ENCODE measurements at places on chromosomes 7 and 10.

- no peak for DNase-seq
Measured at GRCh38 chr7:155913719-155914118, 101.5 kb upstream of the SHH start.

GRCh38 chr7:81111358-81111757 is 192.5 kb upstream of the SEMA3C start:
- DNase-seq = no peak

GRCh38 chr10:113037218-113037617 is 87.2 kb downstream of the TCF7L2 start:
- DNase-seq = no peak

GRCh38 chr7:106042196-106042611 is 69.9 kb downstream of the SYPL1 start:
- no peak for DNase-seq

- no peak for DNase-seq
Measured at GRCh38 chr7:46625032-46625431, 704.0 kb upstream of the IGFBP3 start.

DNA sequence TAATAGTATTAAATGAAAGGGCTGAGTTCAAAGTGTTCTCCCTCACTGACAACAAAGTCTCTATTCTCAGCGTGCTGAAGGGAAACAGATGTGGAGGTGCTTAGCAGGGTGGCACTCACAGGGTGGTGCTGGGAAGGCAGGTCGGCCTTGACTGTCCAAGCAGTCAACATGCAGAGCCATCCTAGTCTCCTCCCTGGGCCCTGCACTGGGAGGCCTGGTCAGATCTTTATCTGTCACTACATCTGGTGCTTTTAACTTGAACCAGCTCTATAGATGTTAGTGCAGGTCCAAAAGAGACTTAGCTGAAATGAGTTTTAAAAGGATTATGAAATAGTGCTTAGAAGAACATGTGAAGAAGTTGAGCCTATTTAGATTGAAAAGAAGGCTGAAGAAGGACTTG is 82.1 kb downstream of the AVL9 start:
- no peak for DNase-seq

GRCh38 chr7:7895754-7896153 is 72.8 kb upstream of the GLCCI1 start:
- DNase-seq = peak; percentile 52

DNA sequence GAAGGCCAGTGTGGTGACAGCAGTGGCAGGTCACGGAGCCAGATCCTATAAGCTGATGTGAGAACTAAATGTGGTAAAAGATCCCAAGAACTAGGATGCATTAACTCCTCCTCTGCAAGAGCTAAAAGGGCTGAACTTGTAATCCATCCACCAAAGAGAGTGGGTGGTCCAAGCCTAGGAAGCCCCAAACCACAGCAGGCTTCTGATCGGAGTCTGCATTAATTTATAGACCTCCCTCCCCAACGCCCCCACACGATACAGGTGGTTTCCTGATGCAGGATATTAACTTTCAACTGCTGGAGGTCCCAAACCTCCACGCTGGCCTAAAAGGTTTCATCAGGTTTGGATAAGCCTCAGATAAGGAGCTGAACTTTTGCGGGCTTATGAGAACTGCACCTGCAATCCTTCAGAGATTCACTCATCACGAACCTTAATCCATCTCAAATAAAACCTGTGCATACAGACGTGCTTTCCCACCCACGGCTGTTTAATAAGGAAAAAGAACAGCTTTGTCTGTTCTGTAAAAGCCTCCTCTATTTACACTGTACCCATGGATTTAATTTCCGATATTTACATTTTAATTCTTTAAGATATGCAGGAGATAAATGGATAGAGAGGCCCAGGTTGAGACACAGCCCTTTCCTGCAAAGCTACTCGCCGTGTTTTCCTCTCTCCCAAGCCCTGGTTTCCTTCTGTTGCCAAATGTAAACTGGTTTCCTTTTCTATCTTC is 74.9 kb downstream of the GFRA1 start:
- DNase-seq = no peak

- DNase-seq = no peak
Measured at GRCh38 chr7:47392241-47392759, 189.6 kb downstream of the TNS3 start.

- no peak for DNase-seq
Measured at GRCh38 chr10:30462513-30462912, 28.5 kb downstream of the MAP3K8 start.

GRCh38 chr7:137342265-137342664 is 1.3 kb downstream of the PTN start:
- no peak for DNase-seq

DNA sequence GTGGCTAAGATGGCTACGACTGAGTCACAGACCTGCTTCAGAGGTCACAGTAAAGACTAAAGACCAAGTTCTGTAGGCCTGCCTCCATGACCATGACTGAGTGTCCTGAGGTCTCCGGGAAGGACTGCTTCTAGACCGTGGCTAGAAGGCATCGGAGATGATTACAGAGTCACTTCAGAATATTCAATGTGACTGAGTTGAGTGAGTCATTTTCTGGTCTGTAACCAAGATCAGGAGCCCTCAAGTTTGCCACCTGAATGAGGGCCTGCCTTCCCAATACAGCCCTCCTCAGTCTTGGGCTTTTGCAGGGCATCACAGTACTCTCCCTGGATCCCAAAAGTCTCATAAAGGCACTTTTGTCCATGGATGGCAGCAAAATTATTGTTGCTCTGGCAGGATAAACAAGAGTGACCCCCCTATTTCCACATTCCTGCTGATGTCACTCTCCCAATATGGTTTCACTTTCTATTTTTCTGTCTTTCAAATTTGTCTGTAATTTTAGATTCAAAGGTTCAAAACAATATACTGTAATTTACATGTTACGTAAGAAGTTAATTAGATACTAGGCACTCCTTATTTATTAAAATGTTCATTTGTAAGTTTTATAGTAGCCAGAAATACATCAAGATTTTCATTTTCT is 47.7 kb upstream of the ZNF92 start:
- DNase-seq = no peak

DNA sequence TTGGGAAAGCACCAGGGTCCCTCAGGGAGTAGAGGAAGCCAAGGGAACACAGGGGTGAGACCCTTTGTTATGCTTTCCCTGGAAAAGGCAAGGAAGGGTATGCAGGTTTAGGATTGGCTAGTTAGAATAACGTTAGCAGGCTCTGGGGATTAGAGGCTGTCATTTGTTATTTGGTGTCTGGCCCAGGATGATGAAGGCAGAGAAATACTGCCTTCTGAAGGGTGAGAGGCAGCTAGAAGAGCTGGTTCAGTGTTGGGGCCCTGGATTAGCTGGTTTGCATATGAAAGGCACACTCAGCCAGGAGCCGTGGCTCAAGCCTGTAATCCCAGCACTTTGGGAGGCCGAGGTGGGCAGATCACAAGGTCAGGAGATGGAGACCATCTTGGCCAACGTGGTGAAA is 3.0 kb upstream of the PILRA start:
- DNase-seq = no peak

DNA sequence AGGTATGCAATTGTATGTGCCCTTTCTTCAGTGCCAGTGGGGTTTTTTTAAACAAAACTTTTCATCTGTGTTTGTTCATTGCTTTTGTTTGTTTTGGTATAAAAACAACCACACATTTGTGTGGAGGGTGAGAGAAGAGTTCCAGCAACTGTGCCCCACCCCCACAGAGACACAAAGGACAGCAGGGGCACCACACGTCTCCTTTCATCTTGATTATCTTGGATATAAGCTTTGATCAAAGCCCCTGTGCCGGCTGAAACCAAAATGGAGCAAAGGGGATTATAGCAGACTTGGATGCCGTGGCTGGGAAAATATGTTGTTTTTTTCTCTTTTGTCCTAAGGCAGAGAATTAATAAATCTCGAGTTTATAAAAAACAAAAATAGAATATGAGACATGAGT is 111.8 kb upstream of the RSU1 start:
- DNase-seq = no peak

DNA sequence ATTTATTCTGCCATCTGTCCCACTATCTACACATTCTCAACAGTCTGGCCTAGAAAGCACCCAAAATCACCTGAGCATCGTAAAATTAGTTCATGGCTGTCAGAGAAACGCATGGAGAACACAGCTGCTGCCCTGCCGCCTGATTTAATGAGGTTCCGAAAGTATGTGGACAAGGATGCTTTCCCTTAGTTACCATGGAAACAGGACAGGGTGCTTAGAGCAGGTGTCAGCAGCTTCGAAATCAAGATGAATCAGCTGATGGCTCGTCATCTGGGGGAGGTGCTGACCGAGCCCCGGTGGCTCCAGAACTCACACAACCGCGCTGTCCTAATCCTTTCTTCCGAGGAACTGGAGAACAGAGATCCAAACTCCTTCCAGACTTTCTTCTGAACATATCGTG is 151.5 kb downstream of the TEX36 start:
- peak; percentile 49 for DNase-seq

DNA sequence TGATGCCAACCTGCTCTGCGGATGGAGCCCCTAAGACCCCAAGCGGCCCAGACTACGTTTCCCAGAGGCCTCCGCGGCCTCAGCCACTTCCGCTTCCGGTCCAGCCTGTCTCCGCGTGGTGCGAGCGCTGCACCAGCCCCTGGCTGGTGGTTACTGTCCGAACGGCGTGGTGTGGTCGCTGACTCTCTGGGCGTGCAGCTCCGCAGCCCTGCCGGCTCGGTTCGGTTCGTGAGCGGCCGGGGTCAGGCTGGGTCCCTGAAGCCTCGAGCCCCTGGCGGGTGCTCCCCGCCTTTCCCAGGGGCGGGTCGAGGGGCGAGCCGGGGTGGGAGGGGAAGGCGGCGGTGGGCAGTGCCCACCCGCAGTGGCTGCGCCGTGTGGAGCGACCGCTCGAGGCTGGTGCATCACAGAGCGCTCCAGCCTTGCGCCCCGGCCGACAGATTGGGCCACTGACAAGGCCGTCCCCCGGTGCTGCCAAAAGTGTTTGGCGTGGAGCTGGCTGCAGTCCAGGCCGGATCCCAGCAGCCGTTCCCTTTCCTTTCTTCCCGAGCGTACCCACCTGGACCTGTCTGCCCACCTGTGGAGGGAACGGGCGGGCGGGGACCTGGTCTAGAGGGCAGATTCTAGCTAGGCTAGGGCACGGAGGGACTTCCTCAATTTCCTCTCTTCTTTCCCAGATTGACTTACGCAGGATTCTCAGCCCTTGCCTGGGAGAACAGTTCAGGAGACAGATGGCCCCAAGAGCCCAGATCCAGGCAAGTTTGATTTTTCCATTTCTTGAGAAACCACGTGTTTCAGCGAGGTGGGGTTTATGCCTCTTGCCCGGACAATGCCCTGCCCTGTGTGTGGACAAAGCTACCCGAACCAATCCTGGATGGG is at the start of gene ZNF485:
TSS of gene ZNF485 (plus strand) at position 116 of the 876 bp plus-strand sequence. CDS start at position 729, 613 bp downstream.
- DNase-seq = no peak

- DNase-seq = no peak
Measured at GRCh38 chr10:102718220-102718619, 3.8 kb downstream of the SFXN2 start.

- DNase-seq = no peak
Measured at GRCh38 chr10:63376560-63377304, 89.0 kb downstream of the JMJD1C start.

All from NCI-H1417 treated with DMSO at 0.1 percent for 48 hours (cell line).